Endodermal cell (in vitro differentiated cells): ENCODE measurements at places on chromosomes 11 and 22. TPM values are rescaled to one million over a fixed set of nuclear protein-coding genes. Genes with fewer than 3 reads are reported as not detected.

OR5P2 gene
- 1.1 to 5.8 TPM (median 1.6 TPM) in 3 replicates for total RNA-seq

- no peaks in the 10 kb centered on the region for H3K36me3 ChIP-seq
- H3K4me1 ChIP-seq: no peaks in the 10 kb centered on the region
- no peaks in the 10 kb centered on the region for H3K27me3 ChIP-seq
- DNase-seq: no peak
These were observed 116.4 kb downstream of the ARHGAP32 start for GRCh38 chr11:129075757-129076156.

- peaks cover 2% of the 10 kb centered on the region for H3K4me1 ChIP-seq
- DNase-seq: peak; percentile 24
- no peaks in the 10 kb centered on the region for H3K36me3 ChIP-seq
- H3K27ac ChIP-seq: no peak overlapping the region
These were observed 11.9 kb downstream of the LMO1 start for GRCh38 chr11:8251616-8252295.

DNA sequence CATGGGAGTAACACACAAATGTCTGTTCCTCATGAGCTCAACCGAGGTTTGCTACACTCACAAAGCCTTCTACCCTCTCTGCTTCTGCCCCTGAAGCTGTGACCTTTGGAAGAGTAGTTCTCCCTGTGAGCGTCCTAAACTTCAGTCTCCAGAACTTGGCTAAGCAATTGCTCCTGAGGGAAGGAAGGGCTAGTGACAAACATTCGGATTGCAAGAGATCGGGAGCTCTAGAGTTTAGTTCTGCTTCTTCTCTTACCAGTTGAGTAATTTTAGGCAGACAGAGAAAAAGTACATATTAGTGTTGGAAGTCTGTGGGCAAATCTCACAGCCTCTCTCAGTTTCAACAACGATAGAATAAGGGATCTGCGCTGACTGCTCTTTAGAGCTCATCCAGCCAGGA lies 27.3 kb upstream of the ELF5 start:
- H3K4me3 ChIP-seq: no peak overlapping the region
- peak; percentile 9 for DNase-seq
- no peak overlapping the region for H3K27ac ChIP-seq
- H3K4me1 ChIP-seq: no peaks in the 10 kb centered on the region
- H3K27me3 ChIP-seq: peaks cover 7% of the 10 kb centered on the region
- no peaks in the 10 kb centered on the region for H3K36me3 ChIP-seq

GRCh38 chr22:44686873-44687600 lies 15.0 kb upstream of the PRR5 start:
- no peak overlapping the region for H3K4me3 ChIP-seq
- DNase-seq: no peak
- no peaks in the 10 kb centered on the region for H3K36me3 ChIP-seq
- no peak overlapping the region for H3K27ac ChIP-seq
- H3K4me1 ChIP-seq: no peaks in the 10 kb centered on the region

- H3K4me3 ChIP-seq: no peak overlapping the region
- H3K27ac ChIP-seq: no peak overlapping the region
- no peak for DNase-seq
These were observed 56.8 kb downstream of the LDLRAD3 start for GRCh38 chr11:36000616-36001190.

DNA sequence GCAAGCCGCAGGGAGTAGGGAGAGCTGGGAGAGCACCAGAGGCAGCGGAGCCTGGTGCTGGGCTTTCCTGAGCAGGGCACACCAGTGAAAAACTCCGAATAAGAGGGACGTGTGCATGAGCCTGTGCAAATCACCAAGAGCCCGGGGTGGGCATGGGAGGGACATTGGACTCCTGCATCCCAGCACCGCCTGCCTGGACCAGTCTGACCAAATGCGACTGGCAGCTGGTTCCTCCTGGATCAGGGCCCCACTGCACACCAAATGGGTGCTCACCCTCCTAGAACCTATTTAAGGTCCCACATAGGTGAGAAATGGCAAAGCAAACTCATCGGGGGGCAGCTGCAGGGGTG lies 3.1 kb downstream of the PPM1F start:
- H3K4me3 ChIP-seq: no peak overlapping the region
- peaks cover 5% of the 10 kb centered on the region for H3K4me1 ChIP-seq
- no peak overlapping the region for H3K27ac ChIP-seq
- H3K36me3 ChIP-seq: peaks cover 11% of the 10 kb centered on the region
- DNase-seq: no peak
- no peaks in the 10 kb centered on the region for H3K27me3 ChIP-seq

- DNase-seq: no peak
- H3K27ac ChIP-seq: peak overlapping the region; percentile 76
- peaks cover 50% of the 10 kb centered on the region for H3K36me3 ChIP-seq
- H3K27me3 ChIP-seq: no peaks in the 10 kb centered on the region
- H3K4me1 ChIP-seq: peaks cover 2% of the 10 kb centered on the region
- peak overlapping the region; percentile 98 for H3K4me3 ChIP-seq
These were observed 839 bp downstream of the STX5 start for GRCh38 chr11:62830904-62831519.

KCNK4 gene
- 0.21 to 0.23 TPM in 2 of 3 replicates, not detected in the other for total RNA-seq

- H3K36me3 ChIP-seq: no peaks in the 10 kb centered on the region
- H3K4me1 ChIP-seq: no peaks in the 10 kb centered on the region
- no peaks in the 10 kb centered on the region for H3K27me3 ChIP-seq
These were observed 192.3 kb downstream of the KIRREL3 start for GRCh38 chr11:126808296-126808695.

DNA sequence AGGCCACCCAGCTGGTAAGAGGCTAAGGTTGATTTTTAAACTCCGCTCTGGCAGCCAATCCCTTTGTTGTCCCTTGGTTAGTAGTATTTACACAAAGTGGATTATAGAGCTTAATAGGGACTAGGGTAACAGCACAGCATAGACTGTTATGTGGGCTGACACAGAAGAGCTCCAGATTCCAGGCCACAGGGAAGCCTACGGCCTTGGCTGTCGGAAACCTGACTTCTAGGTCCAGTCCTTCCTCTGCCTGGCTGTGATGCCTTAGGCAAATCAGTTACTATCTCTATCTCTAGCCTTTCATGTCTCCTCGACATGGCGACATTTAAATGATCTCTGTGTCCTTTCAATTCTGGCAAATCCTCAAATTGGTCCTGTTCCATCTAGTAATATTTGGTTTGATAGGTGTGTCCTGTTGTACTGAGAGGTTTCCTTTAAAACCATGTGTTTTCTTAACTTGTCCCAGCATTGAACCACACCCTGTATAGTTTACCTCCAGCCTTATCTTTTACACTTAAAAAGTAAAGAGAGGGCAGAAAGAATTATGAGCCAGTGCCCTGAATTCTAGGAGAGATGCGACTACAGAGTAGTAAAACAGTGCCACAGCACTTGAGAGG lies 4.2 kb downstream of the MMP1 start:
- no peak for DNase-seq
- no peaks in the 10 kb centered on the region for H3K36me3 ChIP-seq
- H3K27me3 ChIP-seq: no peaks in the 10 kb centered on the region
- no peak overlapping the region for H3K27ac ChIP-seq

MCAM gene
- total RNA-seq: 28.3 and 28.4 TPM in 2 replicates

GRCh38 chr11:88704485-88704884 lies 361.3 kb downstream of the GRM5 start:
- H3K4me1 ChIP-seq: no peaks in the 10 kb centered on the region
- no peaks in the 10 kb centered on the region for H3K27me3 ChIP-seq
- H3K36me3 ChIP-seq: no peaks in the 10 kb centered on the region
- H3K27ac ChIP-seq: no peak overlapping the region

DNA sequence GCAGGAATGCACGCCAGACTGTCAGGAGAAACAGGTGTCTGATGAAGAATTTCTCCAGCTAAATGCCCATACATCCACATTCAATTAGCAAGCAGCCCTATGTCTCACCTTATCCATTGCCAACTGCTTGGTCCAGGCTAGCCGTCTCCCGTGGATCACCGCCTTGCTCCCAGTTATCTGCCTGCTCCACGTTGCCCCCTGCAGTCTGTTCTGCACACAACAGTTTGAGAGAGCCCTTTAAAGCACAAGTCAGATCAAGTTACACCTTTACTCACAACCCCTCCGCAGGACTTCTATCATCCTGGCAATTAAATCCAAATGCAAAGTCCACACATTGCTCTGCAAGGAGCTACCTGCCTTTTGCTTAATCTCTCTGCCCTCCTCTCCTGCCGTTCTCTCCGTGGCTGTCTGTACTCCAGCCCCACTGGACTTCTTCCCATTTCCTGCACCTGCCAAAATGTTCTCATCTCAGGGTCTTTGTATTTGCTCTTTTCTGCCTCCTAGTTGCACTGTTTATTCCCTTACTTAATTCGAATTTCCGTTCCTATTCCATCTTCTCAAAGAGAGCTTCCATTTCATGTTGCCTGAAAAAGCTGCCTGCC lies 185.3 kb upstream of the LARGE1 start:
- H3K27me3 ChIP-seq: peaks cover 5% of the 10 kb centered on the region
- H3K36me3 ChIP-seq: no peaks in the 10 kb centered on the region
- no peaks in the 10 kb centered on the region for H3K4me1 ChIP-seq

- no peaks in the 10 kb centered on the region for H3K27me3 ChIP-seq
- no peak overlapping the region for H3K27ac ChIP-seq
- DNase-seq: no peak
- no peak overlapping the region for H3K4me3 ChIP-seq
- no peaks in the 10 kb centered on the region for H3K36me3 ChIP-seq
- H3K4me1 ChIP-seq: no peaks in the 10 kb centered on the region
These were observed 442.9 kb downstream of the DYNC2H1 start for GRCh38 chr11:103552086-103552485.

DNA sequence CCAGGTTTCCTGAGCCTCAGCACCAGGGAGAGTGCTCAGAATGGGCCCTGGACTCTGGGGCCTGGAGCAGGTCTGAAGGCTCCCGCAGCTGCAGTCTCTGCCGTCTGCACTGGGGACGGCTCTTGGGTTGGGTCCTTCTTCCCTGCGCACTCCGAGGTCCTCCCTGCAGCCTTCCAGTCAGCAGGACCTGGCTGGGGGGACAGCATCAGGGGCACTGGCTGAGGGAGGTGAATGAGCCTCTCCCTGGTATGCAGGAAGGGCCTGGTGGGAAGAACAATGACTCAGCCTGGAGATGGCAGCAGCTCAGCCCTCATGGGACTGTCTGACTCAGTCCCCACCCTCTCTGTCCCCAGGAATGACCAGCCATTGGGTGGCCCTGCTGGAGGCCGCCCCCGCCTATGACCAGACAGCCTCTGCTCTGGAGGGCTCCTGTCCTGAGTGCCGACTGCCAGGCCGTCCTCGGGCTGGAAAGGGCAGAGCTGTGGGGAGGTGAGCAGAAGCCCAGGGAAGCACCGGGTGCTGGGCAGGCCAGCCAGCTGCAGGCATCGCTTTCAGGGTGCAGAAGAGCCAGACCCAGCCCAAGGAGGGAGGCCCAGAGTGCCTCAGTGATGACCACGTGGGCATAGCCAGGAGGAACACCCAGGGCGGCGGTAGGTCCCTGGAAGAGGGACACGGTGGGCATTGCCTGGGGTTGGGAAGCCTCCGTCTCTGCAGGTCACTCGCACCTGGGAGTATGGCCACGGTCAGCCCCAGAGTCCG lies 455.0 kb downstream of the BRD1 start:
- H3K27me3 ChIP-seq: no peaks in the 10 kb centered on the region
- no peak overlapping the region for H3K4me3 ChIP-seq
- no peak overlapping the region for H3K27ac ChIP-seq
- no peaks in the 10 kb centered on the region for H3K4me1 ChIP-seq
- peak; percentile 91 for DNase-seq
- H3K36me3 ChIP-seq: no peaks in the 10 kb centered on the region

DNA sequence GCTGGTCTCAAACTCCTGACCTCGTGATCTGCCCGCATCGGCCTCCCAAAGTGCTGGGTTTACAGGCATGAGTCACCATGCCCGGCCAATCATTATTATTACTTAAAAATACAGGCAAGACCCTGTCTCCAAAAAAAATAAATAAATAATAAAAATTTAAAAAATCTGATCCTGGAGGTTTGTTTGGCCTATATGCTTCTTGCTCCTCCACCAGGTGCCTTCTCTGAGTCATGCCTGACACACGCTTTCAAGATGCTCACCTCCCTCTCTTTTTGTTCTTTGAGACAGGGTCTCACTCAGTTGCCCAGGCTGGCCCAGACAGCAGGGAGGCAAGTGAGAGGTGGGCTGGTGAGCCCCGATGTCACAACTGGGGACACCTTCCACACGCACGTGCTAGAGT lies 13.5 kb downstream of the ZC3H7B start:
- peaks cover under 1% of the 10 kb centered on the region for H3K36me3 ChIP-seq
- H3K4me3 ChIP-seq: no peak overlapping the region
- H3K4me1 ChIP-seq: no peaks in the 10 kb centered on the region
- DNase-seq: no peak
- no peak overlapping the region for H3K27ac ChIP-seq
- no peaks in the 10 kb centered on the region for H3K27me3 ChIP-seq

HBD gene
- not detected in 3 replicates for total RNA-seq

- H3K27ac ChIP-seq: no peak overlapping the region
- H3K4me3 ChIP-seq: no peak overlapping the region
- no peak for DNase-seq
- H3K4me1 ChIP-seq: no peaks in the 10 kb centered on the region
- H3K27me3 ChIP-seq: no peaks in the 10 kb centered on the region
These were observed 138.0 kb upstream of the POU2AF2 start for GRCh38 chr11:111107501-111107900.

GRCh38 chr22:19579115-19579811 lies 55.1 kb upstream of the CLDN5 start:
- H3K27ac ChIP-seq: no peak overlapping the region
- DNase-seq: no peak

NLRP10 gene
- total RNA-seq: 0.15 and 0.45 TPM in 2 replicates

SDF2L1 gene
- total RNA-seq: 23.8 to 30.3 TPM (median 27.4 TPM) in 3 replicates

DNA sequence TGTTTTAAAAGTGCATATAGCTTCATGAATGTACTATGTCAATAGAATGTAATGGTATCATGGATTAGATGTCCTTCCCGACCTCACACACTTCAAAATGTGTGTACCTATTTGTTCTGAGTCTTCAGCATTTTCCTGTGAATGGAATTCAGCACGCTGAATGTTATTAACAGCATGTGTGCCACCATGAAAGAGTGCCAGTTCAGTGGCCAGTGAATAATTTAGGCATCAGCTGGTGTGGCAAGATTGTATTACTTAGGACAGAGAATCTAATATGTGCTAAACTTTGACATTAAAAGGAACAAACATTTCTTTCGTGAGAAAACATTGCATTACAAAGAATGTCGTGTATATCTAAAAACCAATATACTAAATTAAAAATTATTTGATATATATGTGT lies 46.4 kb downstream of the HIPK3 start:
- no peak overlapping the region for H3K4me3 ChIP-seq
- H3K27ac ChIP-seq: no peak overlapping the region
- H3K4me1 ChIP-seq: no peaks in the 10 kb centered on the region
- H3K27me3 ChIP-seq: no peaks in the 10 kb centered on the region

DNA sequence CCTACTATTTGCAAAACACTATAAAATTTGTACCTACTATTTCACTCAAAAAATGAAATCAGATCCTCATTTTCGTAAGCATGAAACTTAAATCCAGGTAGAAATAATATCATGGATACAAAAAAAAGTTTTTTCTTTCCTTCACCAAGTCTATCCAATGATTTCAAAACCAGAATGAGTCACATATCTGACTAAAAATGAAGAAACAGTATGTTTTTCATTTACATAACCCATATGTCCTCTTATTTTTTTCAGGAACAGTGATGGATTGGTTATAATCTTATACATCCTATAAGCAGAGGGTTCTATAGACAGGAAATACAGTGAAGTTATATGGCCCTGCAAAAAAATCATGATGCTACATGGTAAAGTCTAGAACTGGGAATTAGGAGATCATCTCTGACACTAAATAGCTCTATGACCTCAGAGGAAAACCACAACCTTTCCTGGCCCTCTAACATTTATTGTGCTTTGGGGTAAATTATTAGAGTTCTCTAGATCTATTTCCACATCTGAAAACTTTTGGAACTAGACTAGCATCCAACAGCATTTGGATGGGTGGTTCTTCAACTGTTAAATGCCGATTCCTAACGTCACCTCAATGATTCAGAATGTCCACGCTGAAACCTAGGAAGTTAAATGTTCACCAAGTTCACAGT lies 10.9 kb downstream of the MTMR2 start:
- H3K27me3 ChIP-seq: no peaks in the 10 kb centered on the region
- peaks cover 3% of the 10 kb centered on the region for H3K4me1 ChIP-seq
- no peak overlapping the region for H3K4me3 ChIP-seq
- peaks cover 4% of the 10 kb centered on the region for H3K36me3 ChIP-seq
- no peak for DNase-seq
